NCI-H526 (cell line): ENCODE measurements at places on chromosomes 4 and X.

DNA sequence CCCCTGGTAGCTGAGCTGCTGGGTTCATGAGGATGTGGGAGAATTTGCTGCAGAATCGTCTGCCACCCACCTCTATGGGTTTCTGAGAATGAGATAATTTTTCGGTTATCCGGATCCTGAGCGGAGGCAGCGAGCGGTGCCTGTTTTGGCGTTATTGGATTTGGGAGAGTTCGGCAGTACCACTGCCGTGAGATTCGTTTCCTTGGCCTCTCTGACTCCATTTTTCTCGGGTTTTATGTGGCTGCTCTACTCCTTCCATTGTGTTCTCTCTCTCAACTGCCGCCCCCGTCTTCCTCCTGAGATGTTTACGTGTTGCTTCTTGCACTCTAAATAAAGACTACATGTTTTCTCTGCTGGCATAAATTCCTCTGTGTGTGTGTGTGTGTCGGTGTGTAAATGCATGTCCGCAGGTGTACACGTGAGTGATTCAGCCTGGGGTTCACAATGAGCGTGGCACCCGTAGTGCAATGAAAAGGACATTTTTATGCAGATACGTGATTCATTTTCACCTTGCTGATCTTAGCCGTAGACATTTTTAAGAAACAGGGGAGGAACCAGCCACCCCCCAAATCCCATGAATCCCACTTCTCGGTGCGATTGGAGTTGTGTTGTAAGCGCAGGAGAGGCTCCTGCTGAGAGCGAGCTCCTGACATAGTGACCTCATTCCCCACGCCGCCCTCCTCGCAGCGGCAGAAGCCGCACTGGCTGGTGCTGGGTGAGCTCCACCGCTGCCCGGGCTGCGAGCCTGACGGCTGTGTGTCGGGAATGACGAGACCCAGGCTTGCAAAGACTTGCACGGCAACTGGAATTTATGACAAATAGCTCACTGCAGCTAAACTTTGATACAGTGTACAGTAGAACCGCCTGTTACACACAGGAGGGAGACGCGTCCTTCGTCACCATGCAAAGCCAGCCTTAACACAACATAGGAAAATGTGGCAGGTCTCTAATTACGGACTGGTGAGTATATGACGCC is 82.2 kb downstream of the STOX2 start:
- peak; percentile 68 for DNase-seq

DNA sequence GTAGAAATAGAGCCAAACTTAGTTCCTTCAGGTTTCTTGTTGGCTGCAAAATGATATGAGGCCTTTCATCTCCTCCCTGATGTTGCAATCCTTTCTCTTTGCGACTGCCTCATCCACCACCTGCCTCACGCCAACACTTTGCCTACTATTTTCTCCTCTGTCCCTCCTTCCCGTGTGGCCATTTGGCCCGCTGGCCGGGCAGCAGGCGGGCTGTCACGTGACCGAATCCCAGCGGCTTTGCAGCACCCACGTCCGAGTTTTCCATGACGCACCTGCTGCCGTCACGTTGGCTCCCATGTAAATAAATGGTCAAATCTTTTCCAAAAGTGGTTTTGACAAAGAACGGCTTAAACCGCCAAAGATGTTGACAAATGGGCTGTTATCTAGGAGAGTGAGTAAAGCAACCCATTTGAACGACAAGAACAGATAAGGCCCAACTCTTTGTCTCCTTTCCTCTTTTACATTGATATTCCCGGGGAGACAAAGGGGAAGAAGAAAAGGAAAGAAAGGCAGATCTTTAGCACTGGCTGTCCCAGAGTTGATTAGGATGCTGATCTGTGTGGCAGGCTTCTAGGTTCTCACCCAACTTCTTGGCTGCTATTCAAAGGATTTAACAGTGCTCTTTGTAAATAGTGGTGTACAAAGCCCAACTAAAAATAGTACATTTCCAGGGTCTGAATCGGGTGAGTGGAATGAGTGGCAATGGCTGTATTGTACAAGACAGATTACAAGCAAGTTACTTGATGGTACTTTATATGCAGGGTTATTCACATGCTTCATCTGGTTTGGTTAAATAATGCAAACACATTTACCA is 174.2 kb upstream of the JADE1 start:
- DNase-seq, result no peak

DNA sequence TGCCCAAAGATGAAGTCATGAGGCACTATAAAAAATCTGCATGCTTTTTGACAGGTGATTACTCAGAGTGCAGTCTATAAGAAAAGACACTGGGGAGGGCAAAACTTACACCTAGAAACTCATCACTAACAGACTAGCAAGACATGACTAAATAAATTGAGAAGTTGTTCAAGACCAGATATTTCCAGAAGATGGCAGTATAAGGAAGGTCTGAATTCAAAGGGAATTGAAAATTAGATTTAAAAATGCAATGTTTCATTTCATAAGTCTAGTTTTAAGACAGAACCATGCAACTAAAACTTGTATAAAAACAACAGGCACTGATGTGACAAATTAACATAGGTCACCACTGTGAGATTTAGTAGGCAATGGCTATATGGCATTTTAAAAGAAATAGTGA is 232.5 kb upstream of the POF1B start:
- DNase-seq, result no peak

- no peak for DNase-seq
Observed at GRCh38 chr4:182662551-182662950, 254.6 kb downstream of the DCTD start.

DNA sequence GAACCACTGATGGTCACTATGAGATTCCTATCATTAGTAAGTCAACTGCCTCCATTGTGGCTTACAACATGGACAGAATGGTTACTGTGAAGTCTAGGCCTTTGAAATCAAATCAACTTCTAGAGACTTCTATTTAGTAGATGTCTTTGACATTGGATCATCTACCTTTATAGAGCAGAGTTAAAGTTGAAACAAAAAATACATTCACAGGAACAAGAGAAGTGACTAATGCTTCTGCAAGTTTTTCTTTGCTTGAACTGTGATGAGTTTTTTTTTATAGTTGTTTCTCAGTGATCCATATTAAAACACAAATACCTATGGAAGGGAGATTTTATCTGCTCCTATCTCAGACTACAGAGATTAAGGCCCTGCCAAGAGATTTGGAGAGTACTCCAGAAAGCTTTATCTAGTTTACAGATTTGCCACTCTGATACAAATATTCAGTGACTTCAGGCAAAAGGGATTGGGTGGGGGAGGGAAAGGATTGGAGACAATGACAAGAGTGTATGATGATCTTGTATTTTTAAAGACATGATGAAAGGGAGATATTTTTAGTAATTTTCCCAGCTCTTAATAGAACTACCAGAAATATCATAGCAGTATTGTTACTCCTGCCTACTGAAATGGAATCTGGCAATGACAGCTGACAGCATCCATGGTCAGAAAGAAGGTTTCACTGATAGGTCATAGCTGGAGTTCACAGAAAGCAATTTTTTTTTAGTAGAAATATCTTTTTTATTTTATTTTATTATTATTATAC is 16.0 kb upstream of the EPGN start:
- DNase-seq, result no peak

- DNase-seq, result no peak
Observed at GRCh38 chr4:155632310-155632840, 34.3 kb upstream of the GUCY1A1 start.

GRCh38 chrX:18360867-18361266 is 6.4 kb upstream of the SCML2 start:
- no peak for DNase-seq

DNA sequence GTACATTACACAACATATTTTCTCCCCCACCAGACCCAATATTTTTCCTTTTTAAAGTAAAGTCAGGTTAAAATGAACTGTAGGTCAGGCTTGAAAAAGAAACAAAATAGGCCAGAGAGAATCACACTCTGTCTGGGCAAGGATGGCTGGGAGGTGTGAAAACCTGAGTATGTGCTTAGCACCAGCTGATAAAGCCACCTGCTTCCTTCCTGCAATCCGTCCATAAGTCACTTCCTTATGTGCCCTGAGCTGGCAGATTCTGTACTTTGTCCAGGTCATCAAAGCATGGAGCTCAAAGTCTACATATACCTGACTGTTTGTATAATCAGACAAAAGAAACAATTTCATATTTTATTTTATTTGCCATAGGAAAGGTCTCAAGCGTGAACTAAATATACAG is 37.7 kb downstream of the ANTXR2 start:
- peak; percentile 1 for DNase-seq

- DNase-seq, result no peak
Observed at GRCh38 chrX:119605464-119606279, 552 bp downstream of the NKRF start.

- no peak for DNase-seq
Observed at GRCh38 chr4:173056710-173057109, 111.9 kb upstream of the GALNT7 start.

- DNase-seq, result no peak
Observed at GRCh38 chr4:65971686-65972085, 301.4 kb upstream of the EPHA5 start.

DNA sequence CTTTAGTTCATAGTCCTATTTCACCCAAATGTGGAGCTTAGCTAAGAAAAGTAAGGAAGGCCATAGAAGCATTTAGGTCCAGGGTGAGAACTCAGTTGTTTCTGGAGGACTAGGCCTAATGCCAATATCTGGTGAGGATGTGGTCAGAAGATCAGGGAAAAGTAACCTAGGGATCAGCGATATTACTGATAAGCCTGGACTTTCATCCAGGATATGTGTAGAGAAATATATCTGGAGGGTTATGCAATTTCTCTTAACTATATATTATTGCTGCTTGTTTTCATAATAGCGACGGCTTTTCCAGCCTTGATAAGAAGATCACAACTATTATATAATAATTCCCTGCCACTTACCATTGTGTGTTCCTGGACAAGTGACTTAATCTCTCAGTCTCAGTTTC is 81.1 kb downstream of the FRAS1 start:
- DNase-seq, result no peak

DNA sequence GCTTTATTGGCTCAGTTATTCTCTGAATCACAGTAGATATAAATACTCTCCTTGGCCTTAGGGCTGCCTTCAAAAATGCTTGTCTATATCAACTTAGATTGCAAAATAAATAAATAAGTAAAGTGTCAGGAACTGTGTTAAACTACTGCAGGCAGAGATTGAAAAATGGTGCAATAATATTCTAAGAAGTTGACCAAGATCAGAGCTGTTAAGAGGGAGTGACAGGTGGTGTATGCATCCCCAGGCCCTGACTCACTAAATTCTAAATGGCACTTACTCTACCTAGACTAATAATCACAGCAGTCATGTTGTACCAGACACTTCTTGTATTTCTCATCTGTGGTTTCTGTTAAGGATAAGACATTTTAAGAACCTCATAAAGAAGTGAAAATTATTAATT is 235.1 kb upstream of the SPOCK3 start:
- DNase-seq, result no peak

DNA sequence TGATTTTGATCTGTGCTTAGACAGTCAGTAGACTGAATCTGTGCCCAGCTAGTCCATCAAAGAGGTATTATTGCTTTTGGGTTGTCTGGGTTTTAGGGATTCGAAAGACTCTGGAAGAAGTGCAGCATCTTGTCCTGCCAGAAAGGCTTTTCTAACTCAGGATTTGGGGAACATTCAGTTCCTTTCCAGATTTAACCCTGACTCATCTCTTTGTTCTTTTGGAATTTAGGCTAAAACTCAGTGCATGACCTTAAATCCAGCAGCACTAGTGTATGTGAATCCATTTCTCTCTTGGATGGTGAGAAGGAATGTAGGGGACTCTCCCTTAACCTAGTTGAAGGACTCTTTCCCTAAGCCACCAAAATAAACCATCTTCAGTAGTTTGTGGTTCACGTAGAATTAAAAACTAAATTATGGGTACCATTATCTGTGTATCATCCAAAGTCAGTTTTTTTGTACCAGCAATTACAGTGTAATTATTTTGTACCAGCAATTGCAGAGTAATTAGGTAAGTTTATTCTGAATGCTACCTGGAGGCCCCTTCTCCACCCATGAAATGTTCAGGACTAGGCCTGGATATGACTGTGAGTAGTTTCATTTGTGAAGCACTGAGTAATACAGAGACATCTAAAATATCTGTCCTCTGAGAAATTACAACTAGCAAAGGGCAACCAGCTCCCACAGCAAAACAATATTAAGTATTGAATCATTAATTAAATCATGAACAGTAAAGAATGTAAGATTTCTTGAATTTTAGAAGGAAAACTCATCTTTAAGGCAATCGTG is 384.0 kb downstream of the TMA16 start:
- DNase-seq, result no peak

DNA sequence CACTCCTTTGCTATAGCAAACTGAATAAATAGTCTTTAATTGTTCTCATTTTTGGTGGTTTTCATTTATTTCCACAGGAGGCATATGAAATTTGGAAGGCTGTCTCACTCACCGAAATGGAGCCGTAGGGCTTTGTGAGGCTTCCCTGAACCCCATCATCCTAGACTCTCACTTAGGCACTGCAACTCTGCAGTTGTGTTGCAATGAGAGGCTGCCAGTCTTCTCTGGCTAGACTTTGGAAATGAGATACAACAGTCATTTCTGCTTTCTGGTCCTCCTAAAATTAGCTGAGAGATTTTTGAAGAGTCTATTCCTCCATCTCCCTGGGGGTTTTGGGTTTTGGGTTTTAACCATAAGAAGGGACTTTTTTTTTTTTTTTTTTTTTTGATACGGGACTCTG is 146.5 kb downstream of the SH3BGRL start:
- no peak for DNase-seq

- no peak for DNase-seq
Observed at GRCh38 chrX:55742649-55743048, 25.1 kb downstream of the RRAGB start.

DNA sequence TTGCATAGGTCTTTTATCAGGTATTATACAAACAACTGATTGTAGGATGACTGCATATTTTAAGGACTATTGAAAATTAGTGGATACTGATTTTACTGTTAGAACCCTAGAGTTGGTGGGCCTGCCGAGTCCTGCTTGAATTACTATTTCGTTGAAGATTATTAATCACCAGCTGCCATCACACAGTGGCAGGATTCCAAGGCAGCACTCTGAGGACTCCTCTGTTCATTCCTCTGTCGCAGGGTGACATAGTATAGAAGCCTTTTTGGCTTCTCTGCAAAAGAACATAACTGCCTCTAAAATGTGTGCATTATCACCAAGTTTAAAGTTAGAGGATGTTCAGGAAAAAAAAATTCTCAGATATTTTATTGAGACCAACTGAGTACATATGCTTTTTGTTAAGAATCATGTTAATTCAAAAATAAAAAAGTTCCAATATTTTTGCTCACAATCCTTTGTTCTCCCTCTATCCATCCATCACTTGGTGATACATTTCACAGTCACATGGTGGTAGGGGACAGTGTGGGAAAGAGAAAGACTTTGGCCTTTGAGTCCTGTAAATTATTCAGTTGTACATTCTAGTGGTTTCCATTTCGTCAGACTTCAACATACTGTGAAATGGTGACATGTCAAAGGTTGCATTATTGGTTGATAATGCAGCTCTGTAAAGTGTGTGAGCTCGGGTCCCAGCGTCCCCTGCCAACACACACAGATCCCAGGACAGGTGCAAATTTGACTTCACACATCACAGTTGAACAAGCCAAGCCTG is 332.5 kb downstream of the GRID2 start:
- no peak for DNase-seq

DNA sequence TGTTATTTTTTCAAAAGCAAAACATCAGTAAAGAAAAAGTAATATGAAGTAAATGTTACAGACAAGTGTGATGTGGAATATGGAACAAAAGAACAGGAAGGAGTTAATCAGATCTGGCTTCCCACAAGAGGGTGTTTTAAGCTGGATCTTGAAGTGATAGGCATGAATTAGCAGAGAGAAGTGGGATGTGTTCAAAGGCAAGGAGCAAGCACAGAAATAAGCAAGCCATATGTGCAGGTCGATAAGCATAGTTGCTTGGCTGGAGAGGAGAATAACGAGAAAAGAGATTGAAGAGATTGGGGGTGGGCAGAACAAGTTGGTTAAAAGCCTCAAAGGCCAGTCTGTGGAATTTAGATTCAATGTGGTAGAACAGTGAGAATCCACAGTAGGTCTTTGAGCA is 60.9 kb upstream of the PRPS1 start:
- DNase-seq, result no peak
